ENCODE measurements at places on chromosomes 13 and 19.

- DNase-seq, result no peak
Observed at GRCh38 chr13:113418722-113419049, 34.6 kb downstream of the ADPRHL1 start.

DNA sequence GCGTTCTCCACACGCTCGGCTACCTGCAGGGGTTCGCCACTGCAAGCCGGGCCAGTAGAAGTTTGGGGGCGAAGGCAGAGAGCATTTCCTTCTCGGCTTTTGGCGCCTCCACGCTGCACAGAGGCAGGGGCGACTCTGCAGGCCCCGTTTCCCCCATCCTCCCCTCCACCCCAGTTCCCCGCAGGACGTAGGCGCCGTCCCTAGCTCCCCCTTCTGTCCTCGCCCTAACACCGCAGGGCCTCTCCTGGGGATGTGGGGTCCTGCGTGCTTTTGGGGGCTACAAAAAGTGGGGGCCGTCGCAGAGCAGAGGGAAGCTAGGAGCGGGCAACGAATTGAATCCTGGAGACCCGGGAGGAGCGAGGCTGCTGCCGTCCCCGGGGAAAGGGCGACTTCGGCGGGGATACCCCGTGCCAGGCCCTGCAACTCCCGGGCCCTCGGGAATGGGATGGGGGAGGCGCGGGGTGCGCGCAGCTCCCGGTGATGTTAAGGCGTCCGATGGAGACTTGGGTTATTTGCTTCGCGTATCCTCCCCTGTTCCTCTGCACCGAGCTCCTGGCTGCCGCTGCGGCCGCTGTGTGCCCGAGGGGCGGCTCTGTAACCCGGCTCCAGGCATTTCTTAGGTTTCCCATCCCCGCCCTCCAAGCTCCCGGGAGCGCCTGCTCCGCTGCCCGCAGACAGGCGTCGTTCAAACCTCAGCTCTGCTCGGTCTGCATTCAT lies 255.9 kb upstream of the SOX21 start:
- DNase-seq, result no peak

GRCh38 chr13:28455580-28456194 lies 39.2 kb downstream of the FLT1 start:
- DNase-seq, result no peak

GRCh38 chr13:109756778-109757177 lies 29.6 kb downstream of the IRS2 start:
- DNase-seq, result no peak

GRCh38 chr19:49009828-49010227 lies 7.1 kb downstream of the LHB start:
- DNase-seq, result no peak

DNA sequence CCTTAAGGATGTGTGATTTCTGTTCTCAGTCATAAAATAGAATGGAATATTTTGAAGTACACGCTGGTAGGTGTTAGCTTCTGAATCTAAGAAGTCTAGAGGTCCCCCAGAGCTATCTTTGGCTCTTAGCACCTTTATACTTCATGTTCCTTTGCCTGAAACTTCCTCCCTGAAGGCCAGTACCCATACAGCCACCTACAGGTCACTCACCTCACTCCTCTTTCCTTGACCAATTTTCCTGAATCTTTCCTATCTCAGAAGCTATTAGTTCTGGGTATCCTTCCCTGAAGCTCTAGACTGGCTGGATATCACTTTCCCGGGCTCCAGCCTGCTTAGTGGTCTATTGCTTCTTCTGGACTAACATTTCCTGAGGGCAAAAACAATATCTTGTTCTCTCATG lies 93.4 kb upstream of the EDNRB start:
- DNase-seq, result no peak

DNA sequence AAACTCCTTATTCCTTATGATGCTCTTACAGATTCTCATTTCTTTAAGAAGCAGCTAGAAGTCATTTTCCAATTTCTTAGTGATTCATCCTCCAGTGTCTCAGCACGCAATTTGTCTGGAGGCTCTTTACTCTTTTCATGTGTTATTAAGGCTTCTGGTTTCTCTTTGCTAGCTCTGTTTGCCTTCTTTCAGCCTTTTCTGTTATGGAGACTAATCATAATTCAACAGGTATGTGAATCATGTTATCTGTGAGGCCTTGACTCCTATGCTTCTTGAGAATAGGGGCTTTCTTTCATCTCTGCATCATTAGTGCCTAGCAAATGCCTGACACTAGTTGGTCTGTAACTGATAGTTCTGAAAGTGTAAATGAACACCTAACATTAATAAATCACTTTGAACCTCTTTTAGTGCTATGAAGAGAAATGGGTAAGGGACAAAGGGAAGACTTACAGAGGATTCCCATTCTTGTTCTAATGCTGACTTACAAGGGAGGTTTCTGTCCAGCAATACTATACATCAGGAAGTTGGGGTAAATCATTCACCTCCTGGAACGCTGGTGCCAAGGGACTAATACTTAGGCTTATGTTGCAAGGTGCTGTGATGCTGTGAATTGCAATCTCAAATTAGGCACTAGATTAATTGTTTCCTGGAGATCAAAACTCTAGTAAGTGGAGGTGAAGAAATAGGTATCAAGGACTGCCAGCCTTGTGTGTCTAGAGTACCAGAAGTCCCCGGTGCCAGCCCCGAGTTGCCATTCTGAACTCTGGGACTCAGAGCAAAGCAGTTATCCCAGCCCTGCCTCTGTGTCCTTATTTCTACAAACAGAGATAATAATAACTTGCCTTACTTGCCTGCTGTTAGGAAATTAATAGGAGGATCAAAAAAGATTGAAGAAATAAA lies 265.6 kb downstream of the DCLK1 start:
- DNase-seq, result peak; percentile 17

GRCh38 chr13:31649766-31650165 lies 89.6 kb upstream of the RXFP2 start:
- DNase-seq, result no peak

Measured in fibroblast of upper back skin (primary cell).